ENCODE measurements at places on chromosomes 6 and 20.
A peak's percentile ranks its signal among the peaks of the same experiment; 100 is the strongest.

GRCh38 chr6:83958241-83958685 lies 75.3 kb upstream of the MRAP2 start:
- DNase-seq: no peak

DNA sequence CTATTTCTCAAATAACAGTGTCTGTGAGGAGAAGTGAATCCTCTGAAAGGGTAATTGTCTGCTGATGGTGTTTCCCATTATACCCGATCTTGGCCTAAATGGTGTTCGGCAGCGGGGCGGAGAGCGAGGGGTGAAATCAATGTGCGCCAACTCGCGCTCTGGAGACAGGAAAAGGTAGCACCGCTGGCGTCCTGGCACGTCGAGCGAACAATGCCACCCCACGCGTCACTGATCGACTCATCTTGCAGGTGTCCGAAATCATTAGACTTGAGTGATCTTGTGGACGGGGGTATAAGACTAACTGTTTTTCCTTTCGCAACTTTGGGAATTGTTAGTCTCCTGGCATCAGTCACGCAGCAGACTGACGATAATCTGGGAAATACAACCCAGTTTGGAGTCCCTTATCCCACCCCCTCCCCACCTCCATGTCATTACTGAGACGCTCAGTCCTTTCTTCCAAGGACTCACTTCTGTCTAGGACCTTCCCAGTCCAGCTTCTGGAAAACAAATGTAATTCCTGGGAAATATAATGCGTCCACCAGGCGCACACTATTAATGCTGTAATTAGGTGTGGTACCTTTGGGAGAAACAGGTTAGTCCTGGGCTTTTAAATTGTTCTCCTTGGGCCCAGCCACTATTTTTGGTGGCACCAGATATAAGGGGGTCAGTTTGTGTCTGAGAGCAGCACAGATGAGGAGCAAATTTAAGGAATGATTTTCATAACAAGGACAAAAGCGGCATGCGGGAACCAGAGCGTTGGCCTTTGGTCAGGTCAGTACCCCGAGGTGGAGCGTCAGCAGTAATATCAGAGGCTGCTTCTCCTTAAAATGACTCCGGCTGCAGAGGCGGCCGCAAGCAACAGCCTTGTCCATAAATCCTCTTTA lies 2.3 kb downstream of the LINC00237 start:
- DNase-seq: no peak

DNA sequence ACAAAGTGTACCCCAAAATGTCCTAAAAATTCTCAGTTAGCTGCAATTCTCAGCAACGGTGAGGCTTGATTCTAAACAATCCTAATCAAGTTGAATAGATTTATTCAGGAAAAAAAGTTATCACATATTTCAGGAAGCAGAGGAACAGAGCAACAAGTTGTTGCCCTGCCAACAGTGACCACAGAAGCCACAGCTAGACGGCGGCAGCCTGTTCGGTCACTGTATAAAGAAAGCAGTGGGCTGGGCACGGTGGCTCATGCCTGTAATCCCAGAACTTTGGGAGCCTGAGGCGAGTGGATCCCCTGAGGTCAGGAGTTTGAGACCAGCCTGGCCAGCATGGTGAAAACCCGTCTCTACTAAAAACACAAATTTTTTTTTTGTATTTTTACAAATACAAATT lies 171.2 kb upstream of the BMP5 start:
- no peak for DNase-seq

DNA sequence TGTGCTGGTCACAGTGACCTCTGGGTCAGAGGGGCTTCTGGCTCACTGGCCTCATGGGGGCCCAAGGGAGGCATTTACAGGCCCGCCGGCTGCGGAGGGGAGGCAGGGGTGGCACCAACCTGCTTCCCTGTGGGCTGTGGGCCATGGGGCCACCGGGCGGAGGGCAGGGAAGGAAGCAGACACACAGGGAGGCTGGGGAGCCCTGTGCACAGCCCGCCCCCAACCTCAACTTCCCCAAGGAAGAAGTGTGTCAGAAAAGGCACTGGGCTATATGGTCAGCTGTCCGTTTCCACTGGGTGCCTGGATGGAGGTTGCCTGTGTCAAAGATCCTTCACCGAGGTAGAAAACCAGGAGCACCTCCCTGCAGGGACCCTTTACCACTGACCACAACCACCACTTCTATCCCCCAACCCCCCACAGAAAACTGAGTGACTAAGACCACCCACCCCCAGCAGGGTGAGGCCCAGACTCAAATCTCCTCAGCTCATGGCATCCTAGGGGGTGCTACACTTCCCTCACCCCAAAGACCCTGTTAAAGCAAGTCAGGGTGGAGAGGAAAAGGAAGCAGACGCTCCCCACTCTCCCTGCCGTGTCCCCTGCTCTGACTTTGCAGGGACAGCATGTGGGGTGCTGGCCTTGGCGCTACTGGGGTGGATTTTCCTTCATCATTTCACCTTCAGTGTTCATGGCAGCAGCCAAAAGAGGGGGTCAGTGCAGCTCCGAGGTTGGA lies 5.6 kb downstream of the CST3 start:
- no peak for DNase-seq

- no peak for DNase-seq
Measured at GRCh38 chr6:66605971-66606370, 898.9 kb upstream of the EYS start.

DNA sequence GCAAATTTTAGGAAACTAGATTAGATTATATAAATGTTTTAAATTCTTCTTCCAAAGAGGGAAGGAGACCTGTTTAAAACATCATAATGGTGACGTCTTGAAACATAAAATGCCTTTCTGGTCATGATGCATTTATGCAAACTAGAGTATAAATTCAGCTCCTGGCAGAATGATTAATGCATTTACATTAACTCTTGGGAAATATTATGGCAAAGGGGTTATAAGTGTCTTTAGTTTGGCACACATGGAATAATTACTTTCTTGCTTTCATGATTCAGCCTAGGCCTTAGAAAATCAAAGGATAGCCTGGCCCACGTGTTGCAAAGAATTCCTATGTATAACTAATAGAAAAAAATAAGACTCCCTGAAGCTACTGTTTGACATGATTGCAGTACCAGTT lies 639.2 kb downstream of the RFPL4B start:
- DNase-seq: no peak

DNA sequence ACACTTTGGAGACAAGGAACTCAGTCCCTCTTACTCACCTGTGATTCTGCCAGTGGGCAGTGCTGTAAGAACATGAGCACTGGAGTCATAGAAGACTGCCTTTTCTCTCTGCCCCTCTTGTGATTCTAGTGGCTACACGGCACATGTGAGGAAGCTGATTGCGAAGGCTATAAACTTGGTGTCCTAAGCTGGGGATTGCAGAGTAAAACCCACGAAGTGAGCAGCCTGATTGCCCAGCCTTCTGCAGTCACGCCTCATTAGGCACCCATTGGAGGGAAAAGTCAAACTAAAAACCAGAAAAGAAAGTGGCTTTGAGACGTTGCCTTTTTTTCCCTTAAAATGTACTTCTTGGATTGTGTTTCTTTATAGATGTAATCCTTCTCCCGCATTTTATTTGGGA lies 748.4 kb upstream of the CHD6 start:
- DNase-seq: peak; percentile 35

DNA sequence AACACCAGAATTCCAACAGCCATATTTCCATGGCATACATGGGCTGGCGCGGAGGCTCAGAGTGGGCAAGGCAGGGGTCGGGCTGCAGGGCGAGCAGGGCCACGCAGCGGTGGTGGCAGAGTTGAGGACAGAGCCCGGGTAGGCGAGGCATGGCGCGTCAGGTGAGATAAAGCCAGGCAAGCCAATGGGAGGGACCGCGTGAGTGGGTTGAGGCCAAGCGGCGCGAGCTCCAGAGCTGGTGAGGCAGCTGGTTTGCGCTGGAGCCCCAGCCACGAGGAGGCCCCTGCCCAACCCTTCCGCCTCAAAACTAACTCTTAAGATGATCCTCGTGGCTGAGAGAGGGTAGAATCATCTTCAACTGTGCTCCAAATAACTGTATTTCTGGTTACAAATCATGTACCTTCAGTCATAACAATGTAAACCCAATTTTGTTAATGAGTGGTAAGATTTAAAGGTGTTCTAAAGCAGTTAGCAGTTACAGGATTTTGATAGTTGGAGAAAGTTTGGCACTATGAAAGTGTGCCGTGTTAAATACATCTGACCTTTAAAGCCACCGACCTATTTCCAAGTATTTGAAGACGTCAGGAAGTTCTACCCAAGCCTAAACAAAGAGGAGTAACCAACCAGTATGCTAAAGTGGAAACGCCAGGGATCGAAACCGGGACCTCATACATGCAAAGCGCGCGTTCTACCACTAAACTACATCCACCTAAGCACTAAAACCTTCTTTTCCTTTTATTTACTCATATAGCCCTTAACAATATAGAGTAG lies 107.9 kb downstream of the GPX5 start:
- DNase-seq: no peak

GRCh38 chr6:47162793-47163192 lies 120.7 kb upstream of the ADGRF1 start:
- no peak for DNase-seq

GRCh38 chr6:6434151-6434550 lies 113.7 kb upstream of the F13A1 start:
- DNase-seq: no peak

- DNase-seq: no peak
Measured at GRCh38 chr20:58790454-58790853, 60.2 kb downstream of the GNAS-AS1 start.

DNA sequence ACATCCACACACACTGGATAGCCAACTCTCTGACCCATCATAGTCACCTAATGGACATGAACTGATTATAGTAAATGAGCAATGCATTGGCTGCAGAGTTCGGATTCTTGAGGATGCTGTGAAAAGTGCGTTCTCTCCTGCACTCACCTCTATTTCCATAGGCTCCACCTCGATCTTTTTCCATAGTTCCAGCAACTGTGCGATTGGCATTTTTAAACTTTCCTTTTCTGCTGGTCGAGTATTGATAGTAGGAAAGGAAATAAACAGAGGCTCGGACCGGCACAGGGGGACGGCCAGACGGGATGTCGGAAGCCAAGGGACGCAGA lies 94.4 kb downstream of the RNASET2 start:
- DNase-seq: no peak

- no peak for DNase-seq
Measured at GRCh38 chr6:108944707-108945680, 96.8 kb downstream of the ARMC2 start.

DNA sequence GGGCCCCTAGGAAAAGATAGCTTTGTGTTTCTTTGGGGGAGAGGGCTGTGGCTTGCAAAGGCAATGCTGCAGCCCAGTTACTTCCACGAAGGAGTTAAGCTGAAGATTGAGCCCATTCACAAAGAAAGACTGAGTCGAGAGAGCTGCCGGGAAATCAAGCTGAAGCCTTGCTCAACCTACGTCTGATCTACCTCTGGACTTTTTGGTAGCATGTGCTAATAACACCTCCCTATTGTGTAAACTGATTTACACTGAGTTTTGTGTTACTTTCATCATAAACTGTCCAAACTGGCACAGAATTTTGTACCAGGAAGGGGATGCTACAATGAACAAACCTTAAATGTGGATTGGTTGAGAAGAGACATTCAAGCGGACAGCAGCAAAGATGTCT lies 23.5 kb downstream of the BANF2 start:
- DNase-seq: no peak

GRCh38 chr6:88815491-88815890 lies 147.9 kb downstream of the RNGTT start:
- DNase-seq: no peak
